T-helper 2 cell treated with Interferon-gamma antibody and Interleukin-4, amounts not matched to agents 5 μg/mL and 100 μg/mL, for 36 hours (primary cell): ENCODE measurements at places on chromosomes 12 and 14.
A peak's percentile ranks its signal among the peaks of the same experiment; 100 is the strongest.

GRCh38 chr12:102106905-102107304, 13.0 kb downstream of the NUP37 start:
- no peak for DNase-seq
- H3K4me1 ChIP-seq: peaks cover 10% of the 10 kb centered on the region
- no peak overlapping the region for H3K4me3 ChIP-seq
- no peak overlapping the region for H3K27ac ChIP-seq

DNA sequence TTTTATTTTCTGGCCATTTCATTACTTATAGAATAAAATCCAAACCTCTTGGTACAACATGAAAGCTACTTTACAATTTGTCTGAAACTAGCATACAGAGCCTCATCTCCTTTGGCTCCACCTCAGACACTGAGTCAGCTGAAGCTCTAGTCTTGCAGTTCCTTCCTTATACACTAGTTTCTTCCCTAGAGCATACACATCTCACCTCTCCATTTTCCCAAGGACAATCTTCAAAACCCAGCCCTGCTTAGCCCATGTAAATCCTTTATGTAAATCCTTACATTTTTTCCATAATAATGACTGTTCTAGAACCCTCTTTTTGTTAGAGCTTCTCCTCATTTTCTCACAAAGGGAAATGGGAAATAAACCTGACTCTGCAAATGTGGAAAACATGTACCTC, 463.4 kb downstream of the SLC16A7 start:
- no peak for DNase-seq
- no peaks in the 10 kb centered on the region for H3K27me3 ChIP-seq
- no peak overlapping the region for H3K27ac ChIP-seq
- no peaks in the 10 kb centered on the region for H3K4me1 ChIP-seq
- no peak overlapping the region for H3K4me3 ChIP-seq

DNA sequence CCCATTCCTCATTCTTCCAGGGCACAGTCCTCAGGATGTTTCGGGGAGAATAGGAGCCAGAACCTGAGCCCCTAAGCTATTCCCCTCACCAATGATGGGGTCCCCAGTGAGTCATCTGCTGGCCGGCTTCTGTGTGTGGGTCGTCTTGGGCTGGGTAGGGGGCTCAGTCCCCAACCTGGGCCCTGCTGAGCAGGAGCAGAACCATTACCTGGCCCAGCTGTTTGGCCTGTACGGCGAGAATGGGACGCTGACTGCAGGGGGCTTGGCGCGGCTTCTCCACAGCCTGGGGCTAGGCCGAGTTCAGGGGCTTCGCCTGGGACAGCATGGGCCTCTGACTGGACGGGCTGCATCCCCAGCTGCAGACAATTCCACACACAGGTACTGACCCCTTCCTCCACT, 1.3 kb downstream of the SLC39A5 start:
- no peaks in the 10 kb centered on the region for H3K27me3 ChIP-seq
- H3K4me3 ChIP-seq: no peak overlapping the region
- no peak for DNase-seq
- peaks cover 4% of the 10 kb centered on the region for H3K36me3 ChIP-seq

GRCh38 chr14:86430853-86431252, 900.9 kb downstream of the FLRT2 start:
- H3K27ac ChIP-seq: no peak overlapping the region
- no peaks in the 10 kb centered on the region for H3K36me3 ChIP-seq
- no peaks in the 10 kb centered on the region for H3K4me1 ChIP-seq
- H3K4me3 ChIP-seq: no peak overlapping the region
- H3K27me3 ChIP-seq: no peaks in the 10 kb centered on the region

DNA sequence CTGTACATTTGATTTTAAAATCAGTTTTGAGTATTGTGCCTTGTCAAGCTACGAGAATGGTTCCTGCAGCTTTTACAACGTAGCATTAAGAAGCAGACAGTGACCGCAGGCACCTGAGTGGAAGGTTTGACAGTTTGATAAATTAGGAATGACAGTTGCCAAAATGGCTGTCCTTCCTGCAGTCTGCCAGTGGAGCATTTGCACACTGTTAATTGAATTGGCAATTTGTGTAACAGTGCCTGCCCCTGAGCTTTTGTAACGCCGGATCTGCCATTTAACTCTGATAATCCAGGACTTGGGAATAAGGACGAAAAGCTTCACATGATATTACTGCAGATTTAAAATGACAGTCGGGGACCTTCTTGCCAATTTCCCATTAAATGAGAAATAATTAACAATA, 385.3 kb downstream of the NPAS3 start:
- no peak overlapping the region for H3K27ac ChIP-seq
- DNase-seq: no peak
- H3K36me3 ChIP-seq: no peaks in the 10 kb centered on the region
- H3K4me3 ChIP-seq: no peak overlapping the region
- H3K27me3 ChIP-seq: no peaks in the 10 kb centered on the region
- H3K4me1 ChIP-seq: no peaks in the 10 kb centered on the region

DNA sequence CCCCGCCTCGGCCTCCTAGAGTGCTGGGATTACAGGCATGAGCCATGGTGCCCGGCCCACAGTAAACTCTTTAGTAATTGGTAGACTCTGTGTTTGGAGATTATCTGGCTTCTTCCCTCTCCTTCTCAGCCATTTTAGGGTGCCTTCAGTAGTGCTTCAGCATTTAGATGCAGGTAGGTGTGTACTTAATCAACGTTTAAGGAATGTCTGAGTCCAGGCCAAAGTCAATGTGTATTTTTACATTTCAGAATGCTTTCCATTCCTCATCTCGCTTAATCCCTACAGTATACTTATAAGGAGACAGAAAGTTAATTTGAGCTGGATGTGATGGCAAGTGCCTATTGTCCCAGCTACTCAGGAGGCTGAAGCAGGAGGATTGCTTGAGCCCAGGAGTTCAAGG, 20.5 kb upstream of the MGP start:
- DNase-seq: no peak
- H3K4me1 ChIP-seq: peaks cover 13% of the 10 kb centered on the region
- no peak overlapping the region for H3K4me3 ChIP-seq
- H3K36me3 ChIP-seq: peaks cover 48% of the 10 kb centered on the region
- no peak overlapping the region for H3K27ac ChIP-seq
- no peaks in the 10 kb centered on the region for H3K27me3 ChIP-seq

DNA sequence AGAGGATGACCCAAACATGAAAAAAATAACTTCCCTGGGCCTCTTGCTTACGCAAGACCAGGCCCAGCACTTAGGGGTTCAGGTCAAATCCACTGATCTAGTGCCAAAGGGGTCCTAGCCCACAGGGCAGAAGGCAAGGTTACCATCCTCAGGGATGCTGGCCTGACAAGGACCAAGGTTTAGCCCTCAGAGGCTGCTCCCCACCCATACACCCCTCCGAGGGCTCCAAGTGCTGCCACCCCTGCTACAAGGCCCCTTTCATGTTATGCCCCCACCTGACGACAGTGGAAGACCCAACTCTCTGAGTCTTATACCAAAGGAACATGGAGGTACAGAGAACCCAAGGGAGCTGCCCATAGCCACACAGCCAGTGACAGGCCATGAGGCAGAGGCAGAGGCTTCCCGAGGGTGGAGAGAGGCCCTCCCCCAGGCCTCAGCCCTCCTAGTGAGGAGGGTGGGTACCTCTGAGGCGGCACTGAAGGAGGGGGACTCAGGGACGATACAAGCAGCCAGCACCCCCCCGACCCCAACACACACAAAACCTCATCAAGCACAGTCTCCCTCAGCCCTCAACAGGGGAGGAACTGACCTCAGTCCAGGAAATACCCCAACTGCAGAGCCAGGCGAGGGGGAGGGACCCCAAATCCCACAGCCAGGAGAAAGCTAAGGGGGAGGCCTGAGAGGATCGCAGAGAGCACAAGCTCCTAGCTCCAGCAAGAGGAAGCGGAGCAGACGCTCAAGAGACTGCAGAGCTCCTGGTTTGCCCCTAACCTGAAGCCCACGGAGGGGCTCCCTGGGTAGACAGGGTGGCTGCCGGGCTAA, 37.0 kb downstream of the ANAPC7 start:
- no peaks in the 10 kb centered on the region for H3K27me3 ChIP-seq
- H3K36me3 ChIP-seq: peaks cover 2% of the 10 kb centered on the region

DNA sequence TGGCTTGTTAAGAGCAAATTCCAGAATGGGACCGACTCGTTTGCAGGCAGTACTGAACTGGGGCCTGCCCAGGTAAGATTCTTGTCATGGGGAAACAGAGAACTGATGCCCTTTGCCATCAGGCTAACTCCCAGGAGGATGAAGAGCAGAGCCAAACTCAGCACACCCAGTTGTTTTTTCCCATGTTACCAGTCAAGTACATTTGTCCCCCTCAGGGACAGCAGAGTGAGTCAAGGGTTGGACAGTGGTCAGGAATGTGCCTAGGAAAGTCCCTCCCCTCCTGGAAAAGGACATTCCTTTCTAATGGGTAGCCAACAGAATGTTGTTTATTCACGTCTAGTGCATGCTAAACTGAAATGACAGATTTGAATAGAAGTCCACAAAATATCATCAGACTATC, 1.6 kb downstream of the ART4 start:
- no peaks in the 10 kb centered on the region for H3K36me3 ChIP-seq
- no peak for DNase-seq
- H3K4me3 ChIP-seq: no peak overlapping the region
- peaks cover 17% of the 10 kb centered on the region for H3K27me3 ChIP-seq
- H3K4me1 ChIP-seq: peaks cover 4% of the 10 kb centered on the region

DNA sequence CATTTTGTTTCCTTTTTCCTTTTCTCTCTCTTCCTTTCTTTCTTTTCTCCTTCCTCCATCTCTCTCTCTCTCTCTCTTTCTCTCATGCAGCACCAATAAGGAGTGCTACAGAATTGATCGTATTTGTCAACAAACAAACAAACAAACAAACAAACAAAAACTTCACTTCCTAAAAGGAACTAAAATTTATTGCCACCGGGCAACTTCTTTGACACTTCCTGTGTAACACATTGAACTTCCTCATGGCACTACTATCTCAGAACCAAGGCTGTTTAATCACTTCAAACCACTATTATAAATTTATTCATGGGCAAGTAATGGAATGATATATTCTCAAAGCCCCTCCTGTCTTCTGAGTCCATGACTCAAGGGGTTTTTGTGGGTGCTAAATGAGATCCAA, 51.3 kb downstream of the SERPINA3 start:
- DNase-seq: no peak
- no peaks in the 10 kb centered on the region for H3K36me3 ChIP-seq
- H3K27me3 ChIP-seq: peaks cover 9% of the 10 kb centered on the region

DNA sequence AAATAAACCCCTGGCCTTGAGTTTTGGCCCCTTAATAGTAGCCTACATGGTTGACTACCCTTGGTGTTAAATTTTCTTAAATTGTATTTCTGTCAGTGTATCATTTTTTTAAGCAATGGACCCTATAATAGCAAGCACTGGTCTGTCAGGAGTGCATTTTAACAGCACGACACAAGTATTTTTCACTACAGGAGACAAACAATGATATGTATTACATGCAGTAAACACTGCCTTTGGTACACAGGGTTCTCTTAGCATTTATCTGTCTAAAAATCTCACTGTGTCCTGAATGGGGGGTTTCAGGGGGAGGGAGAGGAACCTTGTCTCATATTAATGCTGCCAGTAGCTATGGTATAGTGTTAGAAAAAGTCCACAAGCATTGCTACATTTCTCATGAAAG, 18.4 kb downstream of the LMO3 start:
- H3K4me1 ChIP-seq: no peaks in the 10 kb centered on the region
- H3K4me3 ChIP-seq: no peak overlapping the region
- no peaks in the 10 kb centered on the region for H3K27me3 ChIP-seq
- H3K36me3 ChIP-seq: no peaks in the 10 kb centered on the region
- no peak for DNase-seq
- no peak overlapping the region for H3K27ac ChIP-seq

DNA sequence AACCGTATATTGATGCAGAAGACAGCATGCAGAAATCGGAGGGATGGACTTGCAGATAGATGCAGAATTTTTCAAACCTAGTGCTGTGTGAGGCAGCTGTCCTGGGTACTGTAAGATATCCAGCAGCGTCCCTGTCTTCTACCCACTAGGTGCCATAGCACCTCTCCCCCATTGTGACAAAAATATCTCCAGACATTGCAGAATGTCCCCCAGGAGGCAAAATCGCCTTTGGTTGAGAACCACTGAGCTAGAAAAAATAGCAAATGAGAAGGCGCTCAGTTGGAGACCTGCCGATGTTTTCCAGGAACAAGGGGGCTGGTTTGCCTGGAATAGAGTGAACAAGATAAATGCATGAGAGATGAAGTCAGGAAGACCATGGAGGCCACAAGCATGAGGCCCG, 67.9 kb upstream of the TMEM132D start:
- no peak overlapping the region for H3K4me3 ChIP-seq
- no peak overlapping the region for H3K27ac ChIP-seq
- H3K4me1 ChIP-seq: no peaks in the 10 kb centered on the region
- no peaks in the 10 kb centered on the region for H3K27me3 ChIP-seq
- no peaks in the 10 kb centered on the region for H3K36me3 ChIP-seq

- no peaks in the 10 kb centered on the region for H3K27me3 ChIP-seq
- no peak overlapping the region for H3K27ac ChIP-seq
- DNase-seq: no peak
- H3K4me1 ChIP-seq: no peaks in the 10 kb centered on the region
Observed at GRCh38 chr14:37890095-37890494, 294.7 kb downstream of the TTC6 start.

- H3K36me3 ChIP-seq: no peaks in the 10 kb centered on the region
- H3K27me3 ChIP-seq: no peaks in the 10 kb centered on the region
- no peaks in the 10 kb centered on the region for H3K4me1 ChIP-seq
Observed at GRCh38 chr12:41074473-41074769, 113.7 kb upstream of the PDZRN4 start.

DNA sequence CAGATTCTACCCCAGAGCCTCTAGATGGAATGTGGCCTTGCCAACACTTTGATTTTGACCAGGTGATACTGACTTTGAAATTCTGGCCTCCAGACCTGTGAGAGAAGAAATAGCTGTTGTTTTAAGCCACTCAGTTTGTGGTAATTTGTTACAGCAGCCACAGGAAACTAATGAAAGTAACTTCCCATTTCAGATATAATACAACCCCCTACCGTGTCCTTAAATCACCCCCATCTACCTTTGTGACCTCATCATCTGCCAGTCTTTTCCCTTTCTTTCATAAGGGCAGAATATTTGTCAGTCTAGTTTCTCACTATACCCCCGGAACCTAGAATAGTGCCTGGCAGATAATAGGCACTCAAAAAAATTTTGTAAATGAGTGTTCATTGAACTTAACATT, 39.6 kb downstream of the PPP4R4 start:
- no peak for DNase-seq
- H3K4me3 ChIP-seq: no peak overlapping the region
- H3K27ac ChIP-seq: no peak overlapping the region
- H3K36me3 ChIP-seq: no peaks in the 10 kb centered on the region
- peaks cover 2% of the 10 kb centered on the region for H3K27me3 ChIP-seq

- H3K4me1 ChIP-seq: peaks cover 92% of the 10 kb centered on the region
- peak overlapping the region; percentile 53 for H3K4me3 ChIP-seq
- no peak for DNase-seq
- H3K36me3 ChIP-seq: peaks cover 4% of the 10 kb centered on the region
- H3K27ac ChIP-seq: peak overlapping the region; percentile 93
Observed at GRCh38 chr12:4143896-4144295, 129.7 kb upstream of the CCND2 start.

- no peaks in the 10 kb centered on the region for H3K36me3 ChIP-seq
- H3K4me3 ChIP-seq: no peak overlapping the region
- no peaks in the 10 kb centered on the region for H3K27me3 ChIP-seq
- H3K4me1 ChIP-seq: no peaks in the 10 kb centered on the region
Observed at GRCh38 chr12:83784298-83784890, 1097.7 kb downstream of the TMTC2 start.
